ENCODE measurements at places on chromosomes 6 and 20.

- no peak for DNase-seq
These were observed 45.5 kb upstream of the THEMIS start for GRCh38 chr6:127946388-127946787.

GRCh38 chr20:39206899-39207564 is 244.9 kb downstream of the DHX35 start:
- DNase-seq: no peak

DNA sequence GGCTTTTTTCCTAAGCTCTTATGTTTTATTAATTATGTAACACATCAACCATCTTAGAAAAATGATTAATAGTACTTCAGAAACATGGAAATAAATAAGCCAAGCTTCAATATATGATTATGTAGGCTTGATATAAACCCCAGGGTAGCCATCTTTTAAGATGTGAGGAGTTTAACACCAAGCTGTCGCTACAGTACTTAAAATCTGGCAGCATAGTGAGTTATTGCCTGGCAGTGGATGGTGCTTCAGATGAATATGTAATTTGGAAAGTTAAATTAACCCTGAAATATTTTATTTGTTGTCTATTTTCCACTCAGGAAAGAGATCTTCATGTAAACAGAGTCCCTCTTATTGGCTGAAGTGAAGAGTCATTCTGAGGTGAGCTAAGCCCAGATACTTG is 339.0 kb upstream of the ZFP64 start:
- DNase-seq: no peak

DNA sequence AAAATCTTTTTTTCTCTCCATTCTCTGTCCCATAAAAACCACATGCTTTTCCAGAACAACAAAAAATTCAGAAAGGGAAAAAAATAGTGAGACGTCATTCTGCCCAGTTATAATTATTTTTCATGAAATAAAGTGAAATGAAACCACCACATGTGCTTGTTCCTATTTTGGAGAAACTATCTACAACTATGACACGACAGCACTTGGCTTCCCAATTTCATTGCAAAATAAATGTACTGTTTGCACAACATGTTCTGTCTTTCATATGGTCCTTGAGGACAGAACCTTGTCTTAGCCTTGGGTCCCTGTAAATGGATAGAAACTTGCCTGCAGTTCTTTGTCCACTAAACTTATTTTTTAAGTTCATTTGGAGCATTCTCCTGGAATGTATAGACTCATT is 5.6 kb upstream of the MAN1A1 start:
- DNase-seq: no peak

GRCh38 chr6:147106759-147107401 is 97.3 kb upstream of the STXBP5 start:
- no peak for DNase-seq

GRCh38 chr6:134813146-134813545 is 136.8 kb downstream of the ALDH8A1 start:
- no peak for DNase-seq

- no peak for DNase-seq
These were observed 170.7 kb upstream of the PREP start for GRCh38 chr6:105573556-105573955.

DNA sequence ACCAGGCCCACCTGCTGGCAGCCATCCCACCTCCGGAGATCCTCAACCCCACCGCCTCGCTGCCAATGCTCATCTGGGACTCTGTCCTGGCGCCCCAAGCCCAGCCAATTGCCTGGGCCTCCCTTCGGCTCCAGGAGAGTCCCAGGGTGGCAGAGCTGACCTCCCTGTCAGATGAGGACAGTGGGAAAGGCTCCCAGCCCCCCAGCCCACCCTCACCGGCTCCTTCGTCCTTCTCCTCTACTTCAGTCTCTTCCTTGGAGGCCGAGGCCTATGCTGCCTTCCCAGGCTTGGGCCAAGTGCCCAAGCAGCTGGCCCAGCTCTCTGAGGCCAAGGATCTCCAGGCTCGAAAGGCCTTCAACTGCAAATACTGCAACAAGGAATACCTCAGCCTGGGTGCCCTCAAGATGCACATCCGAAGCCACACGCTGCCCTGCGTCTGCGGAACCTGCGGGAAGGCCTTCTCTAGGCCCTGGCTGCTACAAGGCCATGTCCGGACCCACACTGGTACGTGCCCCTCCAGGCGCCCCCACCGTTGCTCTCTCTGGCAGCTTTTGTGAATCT is 1.1 kb downstream of the SNAI1 start:
- DNase-seq: no peak

GRCh38 chr6:163926642-163927041 is 512.1 kb downstream of the QKI start:
- DNase-seq: no peak

DNA sequence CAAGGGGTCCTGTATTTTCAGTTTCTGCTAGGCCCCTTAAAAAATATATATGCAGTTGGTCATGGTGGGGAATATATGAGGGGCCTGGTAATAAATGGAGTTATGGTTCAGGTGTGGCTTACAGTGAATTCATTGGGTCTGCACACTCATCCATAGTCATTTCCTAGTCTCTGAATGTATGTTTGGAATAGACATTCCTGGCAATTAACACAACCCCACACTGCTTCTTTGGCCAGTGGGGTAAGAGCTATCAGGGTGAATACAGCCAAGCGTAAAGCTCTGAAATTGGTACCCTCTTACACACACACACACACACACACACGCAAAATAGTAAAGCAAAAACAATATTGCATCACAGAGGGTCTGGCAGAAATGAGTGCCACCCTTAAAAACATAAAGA is 56.5 kb downstream of the QRSL1 start:
- no peak for DNase-seq

- DNase-seq: no peak
These were observed 16.6 kb downstream of the SYNDIG1 start for GRCh38 chr20:24485981-24486380.

GRCh38 chr6:78623554-78623953 is 243.8 kb upstream of the IRAK1BP1 start:
- DNase-seq: no peak

DNA sequence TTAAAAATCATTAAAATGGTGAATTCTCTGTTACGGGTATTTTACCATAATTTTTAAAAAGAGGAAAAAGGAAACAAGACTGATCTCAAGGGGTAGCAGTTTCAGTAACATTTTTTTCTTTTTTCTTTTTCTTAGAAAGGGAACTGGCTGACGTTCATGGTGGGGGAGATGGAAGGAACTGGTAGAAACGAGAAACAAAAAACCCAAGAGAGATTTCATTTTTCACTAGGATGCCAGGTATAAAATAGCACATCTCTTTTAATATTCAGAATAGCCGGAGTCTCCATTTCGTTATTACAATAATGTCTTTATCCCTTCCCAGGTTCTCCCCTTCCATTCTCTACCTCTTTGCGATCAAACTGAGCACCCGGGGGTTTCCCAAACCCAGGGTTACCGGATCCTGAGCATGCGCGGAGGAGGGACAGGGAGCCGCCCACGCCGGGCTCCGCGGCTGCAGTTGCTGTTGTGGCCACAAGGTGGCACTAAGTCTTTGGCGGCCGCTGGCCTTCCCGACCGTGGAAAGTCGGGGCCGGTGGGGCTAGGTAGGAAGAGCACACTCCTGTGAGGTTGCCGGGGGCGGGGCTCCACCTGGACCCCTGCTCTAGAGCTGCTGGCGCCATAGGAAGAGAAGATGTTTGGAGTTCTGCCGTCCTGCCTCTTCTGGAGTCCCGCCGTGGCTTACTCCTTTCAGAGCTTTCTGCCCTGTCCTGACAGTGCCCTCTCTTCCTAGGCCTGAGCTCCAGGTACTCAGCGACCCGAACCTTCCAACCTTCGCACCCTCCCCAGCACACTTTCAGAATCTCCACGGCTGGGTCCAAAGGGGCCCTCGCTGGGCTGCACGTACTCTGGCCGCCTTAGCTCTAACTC is 146.8 kb downstream of the SH3BGRL2 start:
- DNase-seq: peak; percentile 93

- no peak for DNase-seq
These were observed 148.5 kb downstream of the EDN3 start for GRCh38 chr20:59448851-59449444.

GRCh38 chr6:101294676-101295075 is 98.8 kb upstream of the GRIK2 start:
- DNase-seq: no peak

- DNase-seq: no peak
These were observed 125.3 kb upstream of the B3GAT2 start for GRCh38 chr6:71082033-71082650.

DNA sequence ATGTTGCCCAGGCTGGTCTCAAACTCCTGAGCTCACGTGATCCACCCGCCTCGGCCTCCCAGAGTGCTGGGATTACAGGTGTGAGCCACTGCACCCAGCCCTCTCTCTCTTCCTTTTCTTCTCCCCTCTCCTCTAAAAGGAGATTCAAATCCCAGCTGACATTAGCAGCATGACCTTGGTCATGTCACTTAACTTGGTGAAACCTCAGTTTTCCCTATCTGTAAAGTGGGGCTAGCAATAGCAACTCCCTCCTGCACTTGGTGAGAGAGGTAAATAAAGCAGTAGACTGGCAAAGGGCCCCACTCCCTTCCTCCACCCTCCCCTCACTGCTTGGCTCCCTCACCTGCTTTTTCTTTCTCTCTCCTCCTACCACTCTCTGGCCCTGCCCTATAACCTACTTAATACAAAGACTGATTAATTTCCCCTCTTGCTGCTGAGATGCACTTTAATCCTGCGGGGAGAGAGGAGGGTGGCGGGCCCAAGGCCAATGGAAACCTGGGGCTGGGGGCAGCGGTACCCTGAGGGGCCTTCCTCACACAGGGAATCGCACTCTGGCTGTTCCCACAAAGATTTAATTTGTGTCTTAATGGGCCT is 54.2 kb upstream of the ZFAND3 start:
- DNase-seq: no peak

- no peak for DNase-seq
These were observed 37.5 kb upstream of the KLHL31 start for GRCh38 chr6:53703047-53703446.

- no peak for DNase-seq
These were observed 200.9 kb downstream of the DLL1 start for GRCh38 chr6:170089963-170090362.

GRCh38 chr6:1045239-1045638 is 266.7 kb upstream of the FOXQ1 start:
- no peak for DNase-seq

GRCh38 chr20:54608039-54608745 is 132.8 kb downstream of the DOK5 start:
- DNase-seq: no peak

DNA sequence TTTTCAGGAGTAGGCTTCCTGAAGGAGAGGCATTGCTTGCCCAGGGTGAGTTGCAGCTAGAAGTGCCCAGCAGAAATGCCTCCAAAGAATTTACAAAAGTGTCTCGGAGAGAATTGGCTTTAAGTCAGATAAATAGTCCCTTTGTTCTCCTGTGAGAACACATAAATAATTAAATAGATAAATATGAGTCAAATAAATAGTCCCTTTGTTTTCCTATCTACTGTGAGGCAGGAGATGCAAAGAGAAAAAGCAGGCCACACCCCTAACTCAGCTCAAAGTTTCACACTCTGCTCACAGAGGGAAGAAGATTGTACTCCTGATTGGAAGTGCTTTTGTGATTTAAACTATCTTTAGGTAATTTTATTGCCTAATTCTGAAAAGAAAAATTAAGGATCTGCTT is 180.7 kb upstream of the PRSS16 start:
- no peak for DNase-seq

GRCh38 chr6:45661661-45662060 is 283.9 kb upstream of the SUPT3H start:
- no peak for DNase-seq

DNA sequence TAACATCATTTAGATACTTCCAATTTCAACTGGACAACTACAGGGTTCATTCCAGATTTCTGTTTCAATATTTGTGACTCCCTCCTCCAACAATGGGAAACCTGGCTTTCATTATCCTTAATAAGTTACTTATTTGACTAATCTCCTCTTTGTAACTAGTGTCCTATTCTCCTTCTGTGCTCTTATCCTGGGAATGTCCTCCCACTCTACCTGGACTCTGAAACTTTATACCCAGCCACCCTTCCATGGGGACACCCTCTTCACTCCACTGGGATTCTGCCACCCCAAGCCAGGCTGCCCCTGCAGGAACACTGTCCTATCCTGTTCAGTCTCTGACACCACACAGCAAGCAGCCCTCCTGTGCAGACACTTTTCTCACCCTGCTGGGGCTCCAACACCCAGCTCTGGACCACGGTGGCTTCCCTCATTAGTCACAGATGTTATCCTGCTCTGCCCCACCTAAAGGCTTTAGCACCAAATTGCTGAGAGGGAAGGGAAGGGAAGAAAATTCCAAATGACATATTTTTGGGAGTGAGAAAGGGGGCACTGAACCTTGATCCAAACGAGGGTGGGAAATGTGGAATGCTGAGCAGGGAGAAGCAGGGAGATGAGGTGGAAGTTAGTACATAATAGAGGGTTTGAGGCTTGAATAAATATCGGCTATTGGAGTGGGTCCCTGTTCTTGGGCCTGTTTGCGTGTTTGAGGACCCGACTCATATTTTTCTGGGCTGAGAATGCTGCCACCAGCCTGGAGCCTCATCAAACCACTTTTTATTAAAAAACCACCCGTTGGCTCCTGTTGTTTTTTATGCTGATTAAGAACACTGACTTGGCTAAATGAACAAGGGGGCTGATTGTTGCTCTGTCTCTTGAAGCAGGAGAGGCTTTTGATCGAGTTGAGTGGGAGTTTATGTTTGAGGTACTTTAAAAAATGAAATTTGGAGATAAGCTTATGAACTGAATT is 54.0 kb upstream of the AKIRIN2 start:
- no peak for DNase-seq

DNA sequence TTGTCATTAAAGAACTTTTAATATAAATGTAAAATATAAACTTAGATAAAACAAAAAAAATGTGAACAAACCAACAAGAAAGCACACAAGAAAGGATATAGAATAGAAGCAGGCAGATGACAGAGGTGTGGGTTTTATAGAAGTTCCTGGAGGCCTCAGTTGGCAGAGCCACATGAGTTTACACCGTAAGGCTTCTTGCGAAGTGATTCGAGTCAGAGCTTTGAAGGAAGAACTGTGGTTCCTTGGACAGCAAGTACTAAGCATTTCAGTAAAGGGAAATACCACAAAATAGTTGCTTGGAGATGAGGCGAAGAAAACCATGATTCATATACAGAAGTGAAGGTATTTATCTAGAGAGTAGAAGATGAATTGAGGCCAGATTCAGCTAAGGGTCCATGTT is 207.9 kb upstream of the EYA4 start:
- no peak for DNase-seq

DNA sequence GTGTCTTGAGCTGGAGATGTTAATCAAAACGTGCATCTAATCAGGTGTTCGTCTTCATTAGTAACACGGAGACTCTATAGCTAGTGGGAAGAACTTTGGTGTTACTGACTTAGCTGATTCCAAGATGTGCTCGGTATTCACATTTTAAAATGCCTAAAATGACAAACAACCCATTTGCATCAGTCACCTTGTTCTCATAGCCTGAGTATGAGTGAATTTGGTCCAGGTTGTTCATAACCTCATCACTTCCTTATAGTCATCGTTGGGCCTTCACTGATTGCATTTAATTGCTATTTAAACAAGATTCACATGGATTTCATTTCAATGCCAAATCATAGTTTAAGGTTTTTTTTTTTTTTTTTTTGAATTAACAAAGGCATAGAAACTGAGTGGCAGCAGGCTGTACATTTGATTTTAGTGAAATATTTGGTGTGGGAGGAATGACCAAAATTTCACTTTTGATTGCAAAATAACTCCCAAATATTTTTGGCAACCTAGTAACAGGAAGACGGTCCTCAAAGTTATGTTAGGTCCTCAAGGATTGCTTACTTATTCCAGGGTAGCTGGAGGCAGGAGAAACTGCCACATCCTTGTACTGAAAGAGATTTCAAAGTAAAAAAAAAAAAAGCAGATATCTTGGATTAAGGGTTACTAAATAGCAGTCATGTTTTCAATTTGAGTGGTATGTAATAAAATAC is 104.7 kb downstream of the JARID2 start:
- DNase-seq: no peak

- DNase-seq: peak; percentile 64
These were observed 637 bp downstream of the MYLK4 start for GRCh38 chr6:2749969-2750600.

All from HEK293T (cell line).